SW 1271 (cell line): ENCODE measurements at places on chromosomes 6 and 20.

GRCh38 chr6:108862479-108863191, 14.4 kb downstream of the ARMC2 start:
- no peak for DNase-seq

- no peak for DNase-seq
Measured at GRCh38 chr20:38931984-38932383, 5.8 kb downstream of the FAM83D start.

DNA sequence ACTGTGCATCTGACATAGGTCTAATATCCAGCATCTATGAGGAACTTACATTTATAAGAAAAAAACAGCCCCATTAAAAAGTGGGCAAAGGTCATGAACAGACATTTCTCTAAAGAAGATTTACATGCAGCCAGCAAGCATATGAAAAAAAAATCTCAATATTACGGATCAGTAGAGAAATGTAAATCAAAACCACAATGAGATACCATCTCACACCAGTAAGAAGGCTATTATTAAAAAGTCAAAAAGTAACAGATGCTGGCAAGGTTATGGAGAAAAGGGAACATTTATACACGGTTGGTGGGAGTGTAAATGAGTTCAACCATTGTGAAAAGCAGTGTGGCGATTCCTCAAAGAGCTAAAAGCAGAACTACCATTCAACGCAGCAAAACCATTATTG, 13.1 kb downstream of the METTL24 start:
- no peak for DNase-seq

- DNase-seq: no peak
Measured at GRCh38 chr6:143451531-143451930, 926 bp downstream of the PEX3 start.

GRCh38 chr6:43742285-43742684, 27.7 kb upstream of the VEGFA start:
- DNase-seq: no peak

DNA sequence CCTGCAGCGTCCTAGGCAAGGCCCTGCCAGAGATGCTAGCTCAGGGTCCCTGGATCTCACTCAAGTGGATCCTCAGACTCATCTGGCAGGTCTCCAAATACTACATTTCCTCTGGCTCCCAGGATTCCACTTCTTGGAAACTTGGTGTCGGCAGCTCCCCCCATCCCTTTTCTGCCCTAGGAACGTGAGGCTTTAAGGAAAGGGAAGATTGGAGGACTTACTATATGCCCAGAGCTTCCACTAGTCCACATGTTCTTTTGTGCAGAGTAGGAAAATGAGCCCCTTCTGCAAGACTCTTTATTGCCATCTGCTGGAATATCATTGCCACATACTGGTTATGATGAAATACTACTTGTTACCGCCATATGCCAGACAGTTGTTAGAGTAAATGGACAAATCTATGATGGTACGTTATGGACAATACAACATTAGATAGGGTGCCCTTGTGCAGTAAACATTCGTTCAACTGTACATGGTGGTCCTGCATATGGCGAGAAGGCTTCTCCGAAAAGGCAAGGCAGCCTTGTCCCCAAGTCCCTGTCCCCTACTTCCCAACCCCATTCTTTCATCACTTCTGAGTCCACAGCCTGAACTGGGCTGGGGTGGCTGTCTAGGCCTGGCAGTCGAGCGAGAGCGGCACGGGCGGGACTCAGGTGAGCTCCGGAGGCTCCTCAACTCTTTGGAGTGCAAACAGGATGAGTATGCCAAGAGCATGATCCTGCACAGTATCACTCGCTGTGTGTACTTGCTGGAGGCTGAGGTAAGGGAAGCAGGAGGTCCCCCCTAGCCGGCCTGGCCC, 780 bp downstream of the ARMC12 start:
- DNase-seq: peak; percentile 87

GRCh38 chr6:125004198-125004597, 42.0 kb downstream of the RNF217 start:
- DNase-seq: no peak

DNA sequence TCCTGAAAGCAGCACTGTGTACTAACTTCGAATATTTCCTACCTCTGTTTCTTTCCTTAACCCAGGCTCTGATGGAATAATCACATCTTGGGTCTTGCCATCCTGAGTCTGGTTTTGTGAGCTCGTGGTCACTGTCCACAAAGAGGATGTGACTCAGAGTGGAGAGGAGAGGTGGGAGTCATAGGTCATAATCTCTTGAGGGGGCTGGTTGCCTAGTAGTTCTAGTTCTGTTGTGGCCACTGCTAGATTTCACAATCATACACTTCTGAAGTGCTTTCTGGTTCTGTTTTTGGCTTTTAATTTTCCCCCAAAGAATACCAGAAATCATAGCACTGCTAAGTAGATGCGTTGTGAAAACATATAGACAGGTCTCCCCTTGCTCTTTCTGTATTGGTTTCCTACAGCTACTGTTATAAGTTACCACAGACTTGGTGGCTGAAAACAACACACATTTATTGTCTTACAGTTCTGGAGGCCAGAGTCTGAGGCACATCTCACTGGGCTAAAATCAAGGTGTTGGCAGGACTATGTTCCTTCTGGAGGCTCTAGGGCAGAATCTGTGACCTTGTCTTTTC, 102.8 kb downstream of the NRSN1 start:
- no peak for DNase-seq

GRCh38 chr6:31001281-31001888, 8.9 kb upstream of the MUC22 start:
- no peak for DNase-seq

GRCh38 chr6:41591859-41592502, 45.8 kb downstream of the FOXP4 start:
- DNase-seq: peak; percentile 46

DNA sequence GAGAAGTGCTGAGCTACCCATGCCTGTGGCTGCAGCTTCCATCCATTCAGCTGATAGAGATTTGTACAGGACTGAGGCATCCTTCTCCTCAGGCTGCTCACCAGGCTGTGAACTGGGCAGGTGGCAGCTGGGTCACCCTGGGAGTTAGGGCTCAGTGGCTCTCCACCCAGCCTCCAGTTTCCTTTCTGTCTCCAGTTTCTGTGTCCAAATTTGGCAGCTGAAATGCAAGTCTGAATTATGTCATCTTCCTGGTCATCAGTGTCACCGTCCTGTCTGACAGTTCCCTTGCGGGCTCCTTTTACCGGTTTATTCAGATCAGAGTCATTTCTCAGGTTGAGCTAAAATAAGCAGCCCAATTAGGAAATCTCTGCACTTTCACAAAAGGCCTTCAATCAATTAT, 93.3 kb downstream of the EDN1 start:
- DNase-seq: no peak

GRCh38 chr20:63750807-63751470, 11.4 kb downstream of the SLC2A4RG start:
- DNase-seq: no peak

- DNase-seq: no peak
Measured at GRCh38 chr20:57413986-57414385, 22.8 kb downstream of the RBM38 start.

GRCh38 chr6:84667252-84668213, 96.9 kb downstream of the TBX18 start:
- no peak for DNase-seq

DNA sequence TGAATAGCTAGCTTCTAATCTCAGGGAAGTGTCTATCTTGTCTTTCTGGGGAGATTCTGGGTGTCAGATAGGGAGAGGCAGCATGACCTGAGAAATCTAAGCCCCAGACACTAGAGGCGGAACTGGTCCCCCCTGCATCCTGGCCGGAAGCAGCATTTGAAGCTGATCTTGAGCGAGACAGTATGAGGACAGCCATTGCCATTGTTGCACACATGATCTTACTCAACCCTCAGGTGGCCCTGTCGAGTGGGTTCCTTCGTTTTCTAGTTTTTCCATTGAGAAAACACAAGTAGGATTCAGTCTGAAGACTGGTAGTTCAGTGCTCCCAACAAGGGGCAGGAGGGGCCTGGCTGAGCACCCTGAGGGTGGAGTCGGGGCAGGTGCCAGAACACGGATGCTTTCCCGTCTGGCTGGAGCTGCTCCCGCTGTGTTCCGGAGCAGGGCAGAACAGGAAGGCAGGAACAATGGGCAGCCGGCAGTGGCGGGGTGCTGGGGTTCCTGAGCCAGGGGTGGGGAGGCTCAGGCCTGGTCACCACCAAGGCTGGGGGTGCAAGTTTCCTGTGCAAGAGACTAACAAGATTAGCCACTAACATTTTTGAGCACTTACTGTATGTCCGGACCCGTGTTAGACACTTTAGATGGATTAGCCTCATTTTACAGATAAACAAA, 7.9 kb upstream of the SDCBP2 start:
- DNase-seq: no peak

GRCh38 chr6:38305995-38306681, 333.6 kb downstream of the BTBD9 start:
- no peak for DNase-seq

GRCh38 chr6:39599973-39600372, 125.2 kb downstream of the KIF6 start:
- no peak for DNase-seq
